Fibroblast of skin of left biceps (primary cell): ENCODE measurements at places on chromosomes 2 and 18.

DNA sequence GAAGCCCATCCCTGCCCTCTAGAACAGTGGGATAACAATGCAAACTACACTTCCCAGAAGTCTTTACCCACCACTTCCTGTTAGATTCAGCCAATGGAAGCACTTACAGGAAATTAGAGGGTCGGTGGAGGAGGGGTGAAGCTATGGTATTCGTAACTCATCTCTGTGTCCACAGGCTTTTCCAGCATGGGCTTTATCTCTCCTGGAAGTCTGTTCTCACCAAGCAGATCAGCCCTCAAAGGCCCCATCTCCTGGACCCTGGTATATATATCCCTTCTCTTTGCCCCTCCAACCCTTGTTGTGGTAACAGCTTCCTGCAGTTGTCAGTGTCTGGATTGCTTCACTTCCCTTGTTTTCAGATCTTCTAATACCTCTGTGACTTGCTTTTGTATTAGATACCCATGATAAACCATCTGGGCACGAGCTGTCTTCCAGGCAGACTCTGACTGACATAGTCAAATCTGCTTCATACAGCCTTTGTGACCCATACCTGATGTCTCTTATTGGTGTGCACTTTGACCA lies 475.0 kb upstream of the POU3F3 start:
- peak; percentile 44 for DNase-seq

DNA sequence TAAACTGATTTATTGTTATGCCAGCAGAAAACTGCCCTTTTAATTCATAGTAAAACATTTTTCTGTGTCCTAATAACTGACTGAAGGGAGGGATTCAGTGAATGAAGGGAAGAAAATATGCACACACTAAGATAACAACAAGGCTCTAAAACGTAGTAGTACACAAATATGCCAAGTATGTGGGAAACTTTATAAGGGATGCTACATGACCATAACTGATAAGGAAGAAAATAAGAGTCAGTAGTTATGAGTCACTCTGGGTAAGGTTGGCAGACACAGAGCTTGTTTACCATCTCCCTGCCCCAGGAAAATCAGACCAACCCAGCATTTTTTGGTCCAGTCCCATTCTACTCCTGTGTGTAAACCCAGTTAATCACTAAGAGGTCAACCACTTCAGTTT lies 124.2 kb downstream of the RPRM start:
- no peak for DNase-seq

DNA sequence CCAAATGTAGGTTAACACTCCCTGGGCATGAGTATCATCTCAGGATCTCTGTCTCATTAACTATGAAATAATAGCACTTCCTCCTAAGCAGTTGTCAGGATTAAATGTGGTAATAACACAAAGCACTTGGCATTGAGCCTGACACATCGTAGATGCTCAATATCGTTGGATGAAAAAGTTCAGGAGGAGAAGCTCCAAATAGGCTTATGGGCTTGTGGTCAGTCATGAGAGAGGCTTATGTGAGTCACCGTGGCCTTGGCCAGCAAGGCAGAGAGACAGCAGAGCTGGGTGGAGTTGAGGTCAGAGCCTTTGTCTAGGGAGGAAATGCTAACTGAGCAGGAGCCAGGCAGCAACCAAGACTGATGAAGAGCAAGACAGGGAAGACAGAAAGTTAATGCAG lies 68.3 kb upstream of the PPM1B start:
- DNase-seq: peak; percentile 8

DNA sequence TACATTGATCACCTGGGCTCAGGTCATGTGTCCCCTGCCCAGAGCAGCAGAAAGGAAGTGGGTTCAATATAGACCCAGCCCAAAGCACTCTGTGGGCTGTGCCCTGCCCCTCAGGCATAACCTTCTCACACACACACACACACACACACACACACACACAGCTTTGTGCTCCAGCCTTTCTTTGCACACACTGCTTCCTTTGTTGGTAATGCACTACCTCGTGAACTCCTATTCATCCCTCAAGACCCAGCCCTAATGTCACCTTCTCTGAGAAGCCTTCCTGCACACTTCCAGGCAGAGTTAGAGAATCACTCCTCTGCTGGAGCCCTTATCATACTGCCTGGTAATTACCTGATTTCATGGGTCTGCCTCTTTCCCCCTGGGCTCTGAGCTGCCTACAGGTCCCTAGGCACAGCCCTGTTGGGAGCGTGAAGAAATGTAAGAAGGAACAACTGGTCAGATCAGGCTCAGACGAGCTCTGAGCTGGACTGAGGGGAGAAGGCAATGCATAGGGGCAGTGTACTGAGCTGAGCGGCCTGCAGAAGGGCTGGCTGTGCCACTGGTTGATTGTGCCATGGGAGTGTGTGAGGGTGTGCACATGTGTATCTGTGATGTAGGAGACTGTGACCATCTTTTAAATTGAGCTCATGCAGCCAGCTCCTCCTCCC lies 210.3 kb downstream of the GLI2 start:
- no peak for DNase-seq

DNA sequence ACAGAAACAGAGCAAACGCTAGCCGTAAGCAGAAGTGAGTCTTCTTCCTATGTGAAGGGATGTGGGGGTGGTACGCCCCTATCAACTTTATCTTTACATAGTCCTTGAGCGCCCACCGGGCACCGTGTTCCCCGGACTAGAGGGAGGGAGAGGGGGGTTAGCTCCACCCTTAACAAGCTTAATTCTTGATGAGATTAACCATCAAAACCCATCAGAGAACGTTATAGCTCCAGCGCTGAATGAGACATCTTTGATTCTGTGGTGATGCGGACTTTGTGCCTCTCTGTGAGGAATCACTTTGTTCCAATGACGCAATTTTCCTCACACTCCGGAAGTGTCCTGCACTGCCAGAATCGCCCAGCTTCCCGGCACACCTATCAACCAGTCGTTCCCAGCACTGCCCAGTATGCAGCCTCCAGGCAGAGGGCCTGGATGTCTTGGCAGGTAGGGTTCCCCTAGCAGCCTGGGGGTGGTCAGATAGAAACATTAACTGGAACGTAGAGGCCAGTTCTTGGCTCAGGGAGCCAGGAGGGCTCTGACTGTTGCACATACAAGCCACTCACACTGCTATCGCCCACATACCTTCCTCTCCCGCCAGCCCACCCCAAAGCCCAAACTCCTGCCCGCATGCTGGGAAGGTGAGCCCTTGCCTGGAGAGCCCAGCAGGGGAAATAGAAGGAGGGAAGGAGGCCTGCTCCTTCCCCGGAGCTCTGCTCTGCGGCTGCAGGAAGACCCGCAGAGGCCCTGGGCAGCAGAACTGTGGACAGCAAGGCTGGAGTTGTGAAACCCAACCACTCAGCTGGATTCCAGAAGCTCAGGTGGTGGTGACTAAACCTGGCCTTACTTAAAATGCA lies 1.9 kb upstream of the ODC1 start:
- no peak for DNase-seq

GRCh38 chr2:176813621-176814049 lies 399.0 kb upstream of the HNRNPA3 start:
- no peak for DNase-seq

GRCh38 chr2:57782587-57782986 lies 264.0 kb upstream of the VRK2 start:
- DNase-seq: no peak

DNA sequence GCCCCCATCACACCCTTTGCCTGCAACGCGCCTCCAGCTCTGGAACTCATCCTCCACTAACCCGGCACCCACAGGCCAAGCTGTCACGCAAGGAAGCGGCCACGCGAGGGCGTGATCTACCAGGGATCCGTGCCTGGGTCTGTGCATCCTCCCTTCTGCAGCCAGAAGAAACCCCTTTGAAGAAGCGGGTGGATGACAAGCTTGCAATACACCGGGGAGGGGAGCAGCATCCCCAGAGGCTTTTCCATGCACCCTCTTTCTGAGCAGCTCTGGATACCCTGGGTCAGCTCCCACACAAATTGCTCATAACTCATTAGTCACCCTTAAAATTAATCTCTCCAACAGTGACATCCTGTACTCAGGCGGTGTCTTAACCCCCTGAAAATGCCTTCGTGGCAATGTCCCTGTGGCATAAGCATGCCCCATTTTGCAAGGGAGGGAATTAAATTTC lies 47.6 kb downstream of the PDCL3 start:
- DNase-seq: no peak

DNA sequence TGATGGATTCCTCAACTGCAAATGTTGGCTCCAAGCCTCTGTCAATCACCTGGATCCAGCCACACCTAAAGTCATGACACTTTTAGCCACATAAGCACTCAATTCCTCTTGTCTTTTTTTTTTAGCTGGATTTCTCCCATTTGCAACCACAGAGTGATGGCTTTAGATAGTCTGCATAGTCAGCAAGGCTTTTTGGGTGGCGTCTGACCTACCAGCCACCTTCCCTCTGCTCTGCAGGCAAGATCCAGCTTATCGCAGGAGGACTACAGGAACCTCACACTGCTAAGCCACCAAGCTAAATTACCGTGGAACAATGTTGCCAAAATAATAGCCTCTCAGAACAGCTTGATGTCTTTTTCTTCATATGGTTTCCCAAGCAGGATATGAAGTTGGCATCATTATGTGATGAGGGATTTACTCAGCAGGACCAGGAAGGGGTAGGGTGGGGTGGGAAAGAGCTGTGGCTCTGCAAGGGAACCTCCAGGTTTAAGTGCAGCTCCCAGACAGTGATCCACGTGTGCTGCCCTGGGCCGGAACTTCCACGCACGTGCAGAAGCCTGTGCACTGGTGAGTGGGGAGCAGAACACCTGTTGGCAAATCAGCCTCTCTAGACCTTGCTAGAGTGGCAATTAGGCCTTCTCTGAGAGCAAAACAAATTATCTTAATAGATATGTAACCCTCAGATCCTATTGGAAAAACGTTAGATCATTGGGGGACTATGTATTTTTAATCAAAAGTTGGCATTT lies 170.6 kb upstream of the NCK2 start:
- no peak for DNase-seq

GRCh38 chr2:166285215-166285614 lies 90.5 kb downstream of the SCN9A start:
- no peak for DNase-seq

DNA sequence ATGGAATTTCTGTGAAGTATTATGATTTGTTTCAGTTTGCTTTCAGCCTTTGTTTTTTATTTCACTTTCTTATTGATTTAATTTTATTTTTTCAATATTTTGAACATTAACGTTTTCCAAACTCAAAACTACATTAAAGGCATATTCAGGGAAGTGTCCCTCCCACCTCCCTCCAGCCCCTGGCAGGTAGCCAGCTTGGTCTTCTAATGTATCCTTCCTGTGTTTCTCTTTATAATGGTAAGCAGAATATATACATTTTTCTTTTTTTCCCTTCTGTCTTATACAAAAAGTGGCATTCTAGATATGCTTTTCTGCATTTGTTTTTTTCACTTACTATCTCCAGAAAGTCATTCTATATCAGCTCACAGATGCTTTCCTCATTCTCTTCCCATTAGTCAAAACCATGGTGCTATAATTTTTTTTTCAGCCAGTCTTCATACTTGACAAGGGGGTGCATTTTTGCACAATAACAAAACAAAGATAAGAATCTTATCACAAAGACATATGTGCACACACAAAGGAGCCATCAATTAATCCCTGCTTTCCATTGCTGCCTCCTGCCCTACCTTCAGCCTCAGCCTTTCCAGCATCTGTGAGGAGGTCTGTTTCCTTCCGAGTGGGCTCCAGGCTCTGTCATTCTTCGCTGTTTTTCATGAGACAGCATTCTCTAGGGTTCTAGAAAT lies 33.7 kb upstream of the TMEM177 start:
- DNase-seq: no peak

- DNase-seq: no peak
Measured at GRCh38 chr2:43421194-43421593, 174.6 kb downstream of the THADA start.

DNA sequence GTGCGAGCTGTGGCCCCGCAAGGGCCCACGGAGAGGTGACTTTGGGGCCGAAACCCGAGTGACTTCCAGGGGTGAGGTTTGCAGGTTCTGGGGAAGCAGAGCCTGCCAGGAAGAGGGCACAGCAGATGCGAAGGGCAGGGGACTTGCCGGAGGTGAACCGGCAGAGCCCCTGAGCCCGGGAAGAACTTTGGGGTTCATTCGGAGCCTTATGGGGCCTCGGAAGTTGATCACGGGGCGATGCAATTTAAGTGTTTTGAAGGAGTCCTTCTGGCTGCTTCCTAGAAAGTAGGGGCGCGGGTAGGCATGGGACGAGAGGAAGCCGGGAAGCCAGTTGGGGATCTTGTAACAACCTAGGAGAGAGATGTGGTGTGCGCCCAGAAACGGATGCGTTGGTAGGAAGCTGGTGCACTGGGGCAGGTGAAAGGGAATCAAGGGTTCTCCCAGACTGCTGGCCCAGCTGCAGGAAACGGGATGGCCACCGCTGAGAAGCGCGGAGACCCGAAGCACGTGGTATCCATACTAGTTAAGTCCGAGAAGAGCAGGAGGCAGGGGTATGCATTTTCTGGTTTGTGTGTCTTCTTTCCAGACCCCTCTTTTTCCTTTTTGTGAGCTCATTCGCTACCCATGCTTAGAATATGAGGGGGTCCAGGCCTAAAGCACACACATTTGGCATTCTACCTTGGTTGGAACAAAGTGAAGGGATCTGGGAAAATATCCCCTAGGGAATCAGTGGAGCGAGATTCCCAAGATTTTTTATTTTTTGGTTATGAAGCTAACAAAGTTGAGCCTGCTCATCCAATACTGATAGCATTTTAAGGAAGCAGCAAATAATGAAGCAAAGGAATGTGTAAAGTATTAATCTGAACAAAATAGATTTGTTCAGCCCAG lies 758 bp downstream of the SCLY start:
- no peak for DNase-seq

- no peak for DNase-seq
Measured at GRCh38 chr2:206275312-206276055, 1.0 kb downstream of the ZDBF2 start.

DNA sequence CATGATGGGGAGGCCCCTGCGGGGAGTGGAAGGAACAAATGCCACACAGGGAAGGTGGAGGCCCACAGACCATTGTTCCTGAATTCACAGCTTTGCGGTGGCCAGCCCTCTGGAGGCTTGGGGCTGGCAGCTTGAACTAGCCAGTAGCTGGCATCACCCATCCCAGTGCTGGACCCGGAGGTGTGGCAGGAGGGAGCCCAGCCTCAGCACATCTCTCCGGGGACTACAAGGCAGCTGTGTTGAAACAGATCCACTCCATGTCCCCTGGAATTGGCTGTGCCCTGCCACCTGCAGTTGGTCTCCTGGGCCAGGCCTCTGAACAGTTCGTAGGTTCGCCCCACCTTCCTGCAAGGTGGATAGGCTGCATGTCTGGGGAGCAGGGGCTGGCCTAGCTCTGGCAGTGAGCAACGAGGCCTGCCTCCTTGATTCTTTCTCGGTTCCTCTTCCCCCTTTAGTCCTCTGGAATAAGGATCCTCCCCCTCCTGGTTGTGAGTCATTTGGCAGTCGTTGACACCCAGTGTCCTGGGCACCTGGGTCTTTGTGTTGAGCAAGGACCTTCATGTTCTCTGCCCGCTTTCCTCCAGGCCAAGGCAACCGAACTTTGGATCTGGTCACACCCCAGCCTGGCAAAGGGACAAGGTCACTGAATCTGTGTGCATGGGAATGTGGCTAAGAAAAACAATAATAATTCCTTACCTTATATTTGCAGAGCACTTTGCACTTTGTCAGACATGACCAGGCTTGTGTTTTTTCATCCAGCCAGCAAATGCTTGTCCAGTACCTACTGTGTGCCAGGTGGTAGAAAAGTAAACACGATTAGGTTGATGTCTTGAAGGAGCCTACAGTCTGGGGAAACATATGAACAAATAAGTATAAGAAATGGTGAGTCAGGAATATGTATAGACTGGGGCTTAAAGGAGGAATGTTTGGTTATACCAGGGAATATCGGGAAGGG lies 55.0 kb upstream of the MCFD2 start:
- no peak for DNase-seq

GRCh38 chr2:128486640-128487375 lies 168.1 kb upstream of the HS6ST1 start:
- DNase-seq: no peak

GRCh38 chr18:5468394-5468793 lies 75.4 kb downstream of the EPB41L3 start:
- no peak for DNase-seq
